Midbrain (tissue), 1 donor: ENCODE measurements at places on chromosomes 5 and 9.

DNA sequence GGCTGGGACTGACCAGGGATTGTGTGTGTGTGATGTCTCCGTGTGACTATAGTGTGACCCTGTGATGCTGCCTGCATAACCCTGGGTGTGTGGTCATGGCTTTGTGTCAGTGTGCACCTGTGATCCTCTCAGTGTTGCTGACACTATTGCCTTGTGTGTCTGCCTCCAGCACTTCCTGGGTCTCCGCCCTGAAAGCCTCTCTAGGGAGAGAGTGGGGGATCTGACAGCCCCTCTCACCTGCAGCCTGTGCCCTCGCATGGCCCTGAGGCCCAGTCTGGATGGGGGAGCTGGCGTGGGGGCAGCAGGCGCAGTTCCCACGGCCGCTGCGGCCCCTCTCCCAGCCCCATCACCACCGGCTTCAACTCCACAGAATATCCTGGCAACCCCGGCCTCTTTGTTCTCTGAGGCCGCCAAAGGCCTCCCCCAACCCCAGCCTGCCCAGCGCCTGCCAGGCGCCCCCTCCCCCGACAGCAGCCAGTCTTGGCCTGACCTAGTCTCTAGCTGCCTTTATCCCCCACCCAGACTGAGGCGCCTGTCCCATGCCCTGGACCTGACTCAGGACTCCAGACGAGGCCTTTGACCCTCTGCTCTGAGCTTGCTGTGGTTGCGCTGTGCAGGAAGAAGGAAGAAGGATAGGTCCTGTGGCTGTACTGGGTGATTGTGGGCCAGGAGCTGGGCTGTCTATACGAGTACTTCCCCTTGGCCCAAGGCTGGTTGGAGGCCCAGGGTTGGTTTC, 38.7 kb downstream of the CXXC5 start:
- DNase-seq, result no peak

- DNase-seq, result no peak
Measured at GRCh38 chr9:91782708-91783214, 167.3 kb downstream of the ROR2 start.

DNA sequence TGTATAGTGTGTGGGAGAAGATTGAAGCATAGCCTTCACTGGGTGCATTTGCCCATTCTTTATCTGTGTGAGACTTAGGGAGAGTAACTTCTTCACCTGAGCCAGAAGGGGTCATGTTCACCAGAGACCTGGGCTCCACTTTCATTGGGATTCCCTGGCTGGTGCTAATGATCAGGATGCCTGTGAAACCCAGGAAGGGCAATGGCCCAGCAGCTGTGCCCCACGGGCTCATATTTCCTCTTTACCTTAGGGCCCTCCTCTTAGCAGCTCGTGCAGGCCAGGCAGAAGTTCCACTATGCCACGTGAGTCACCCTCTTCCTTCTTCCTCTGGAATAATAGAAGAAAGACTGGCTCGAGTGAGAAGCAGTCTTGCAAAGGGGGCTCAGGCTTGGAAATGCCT, 5.0 kb downstream of the PPARGC1B start:
- no peak for DNase-seq

GRCh38 chr5:31383734-31384133, 148.2 kb downstream of the DROSHA start:
- no peak for DNase-seq

GRCh38 chr5:155066886-155067595, 53.5 kb downstream of the KIF4B start:
- no peak for DNase-seq

GRCh38 chr5:19240170-19240569, 747.8 kb downstream of the CDH18 start:
- no peak for DNase-seq

- DNase-seq, result no peak
Measured at GRCh38 chr9:125540497-125540896, 166.5 kb downstream of the MAPKAP1 start.

DNA sequence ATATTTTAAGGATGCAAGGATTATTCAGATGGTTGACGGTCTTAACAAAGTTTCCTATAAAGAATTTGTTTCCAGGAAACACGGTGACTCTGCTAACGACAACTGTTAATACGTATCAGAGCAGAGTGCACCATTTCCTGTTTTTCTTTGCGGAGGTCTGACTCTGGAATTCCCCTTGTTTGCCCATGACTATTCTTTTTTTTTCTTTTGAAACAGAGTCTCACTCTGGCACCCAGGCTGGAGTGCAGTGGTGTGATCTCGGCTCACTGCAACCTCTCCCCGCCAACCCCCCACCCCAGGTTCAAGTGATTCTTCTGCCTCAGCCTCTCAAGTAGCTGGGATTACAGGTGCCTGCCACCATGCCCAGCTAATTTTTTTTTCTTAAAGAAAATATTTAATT, 115.9 kb downstream of the CDC42SE2 start:
- DNase-seq, result no peak
